ENCODE measurements at places on chromosomes 5 and 9. TPM values are rescaled to one million over a fixed set of nuclear protein-coding genes. Genes with fewer than 3 reads are reported as not detected.

The UNC5A gene
- total RNA-seq: 3.3 TPM

The C9orf50 gene
- total RNA-seq: under 0.01 TPM

The APC gene
- 33.0 TPM for total RNA-seq

The PCSK5 gene
- total RNA-seq: 2.5 TPM

The CACNA1B gene
- total RNA-seq: under 0.01 TPM

The LOX gene
- total RNA-seq: 90.4 TPM

The PCDHA2 gene
- 0.06 TPM for total RNA-seq

The ADAMTS12 gene
- total RNA-seq: 0.65 TPM

All from bladder microvascular endothelial cell (primary cell).